T-helper 2 cell (primary cell): ENCODE measurements at places on chromosomes 1 and 21.

GRCh38 chr1:25813734-25814471, 5.9 kb upstream of the MTFR1L start:
- DNase-seq, result no peak

DNA sequence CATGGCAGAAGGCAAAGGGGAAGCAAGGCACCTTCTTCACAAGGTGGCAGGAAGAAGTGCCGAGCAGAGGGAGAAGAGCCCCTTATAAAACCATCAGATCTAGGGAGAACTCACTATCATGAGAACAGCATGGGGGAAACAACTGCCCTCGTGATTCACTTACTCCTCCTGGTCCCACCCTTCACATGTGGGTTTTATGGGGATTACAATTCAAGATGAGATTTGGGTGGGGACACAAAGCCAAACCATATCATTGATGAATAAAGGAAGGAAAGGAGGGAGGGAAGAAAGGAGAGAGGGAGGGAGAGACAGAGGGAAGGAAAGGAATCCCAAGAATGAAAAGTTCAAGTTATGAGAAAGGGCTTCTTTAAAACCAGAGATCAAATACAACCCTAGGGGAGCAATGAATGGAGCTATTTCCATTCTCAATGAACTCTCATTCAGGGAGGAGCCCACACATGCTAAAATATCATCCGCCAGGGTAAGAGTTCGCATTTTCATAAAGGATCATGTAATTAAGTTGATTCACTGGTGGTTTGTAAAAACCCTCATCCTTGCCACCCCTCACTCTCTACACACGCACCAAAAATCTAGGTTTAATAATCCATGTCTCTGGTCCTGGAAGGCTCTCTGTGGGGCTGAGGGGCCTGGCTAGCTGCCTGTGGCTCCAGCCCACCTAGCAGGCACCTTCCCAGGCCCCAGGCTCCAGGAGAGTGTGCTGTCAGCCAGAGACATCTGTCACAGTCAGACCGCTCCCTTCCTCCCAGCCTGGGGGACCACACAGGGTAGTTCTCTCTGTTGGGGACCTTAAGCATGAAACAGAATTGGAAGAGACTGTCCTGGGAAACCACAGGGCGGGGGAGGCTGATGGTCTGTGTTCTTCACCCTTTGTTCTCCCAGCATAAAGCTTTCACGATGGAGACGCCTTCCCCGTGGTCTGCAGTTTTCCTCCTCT, 94.0 kb downstream of the CCDC185 start:
- no peak for DNase-seq

DNA sequence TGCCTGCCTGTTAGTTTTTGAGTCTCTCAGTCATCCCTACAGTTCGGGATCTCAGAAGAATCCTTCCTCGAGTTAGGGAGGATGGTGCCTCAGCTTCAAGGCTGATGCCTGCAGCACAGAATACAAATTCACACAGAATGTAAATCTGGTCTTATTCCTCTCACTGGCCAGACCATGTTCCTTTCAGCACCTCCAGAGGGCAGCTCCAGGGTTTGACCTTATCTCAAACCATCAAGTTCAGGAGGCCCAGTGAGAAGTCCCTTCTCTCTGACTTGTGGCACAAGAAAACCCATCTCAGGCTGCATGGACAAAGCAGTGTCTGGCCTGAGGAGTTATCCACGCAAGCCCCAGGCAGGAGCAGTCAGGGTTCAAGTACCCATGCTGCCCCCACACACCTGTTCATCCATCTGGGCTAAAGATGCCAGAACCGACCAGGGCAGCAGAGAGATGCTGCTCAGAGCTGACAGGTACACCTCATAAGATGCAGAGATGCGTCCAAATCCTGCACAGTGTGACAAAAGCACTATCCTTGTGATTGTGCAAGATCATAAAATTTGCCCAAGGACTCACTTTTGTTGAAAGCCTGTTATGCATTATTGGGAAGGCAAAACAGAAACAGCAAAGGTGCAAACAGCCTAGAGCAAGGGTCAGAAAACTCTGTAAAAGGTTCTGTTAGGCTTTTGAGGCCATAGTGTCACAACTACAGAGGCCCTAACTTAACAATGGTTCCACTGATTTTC, 49.8 kb downstream of the BCAR3 start:
- DNase-seq, result no peak

DNA sequence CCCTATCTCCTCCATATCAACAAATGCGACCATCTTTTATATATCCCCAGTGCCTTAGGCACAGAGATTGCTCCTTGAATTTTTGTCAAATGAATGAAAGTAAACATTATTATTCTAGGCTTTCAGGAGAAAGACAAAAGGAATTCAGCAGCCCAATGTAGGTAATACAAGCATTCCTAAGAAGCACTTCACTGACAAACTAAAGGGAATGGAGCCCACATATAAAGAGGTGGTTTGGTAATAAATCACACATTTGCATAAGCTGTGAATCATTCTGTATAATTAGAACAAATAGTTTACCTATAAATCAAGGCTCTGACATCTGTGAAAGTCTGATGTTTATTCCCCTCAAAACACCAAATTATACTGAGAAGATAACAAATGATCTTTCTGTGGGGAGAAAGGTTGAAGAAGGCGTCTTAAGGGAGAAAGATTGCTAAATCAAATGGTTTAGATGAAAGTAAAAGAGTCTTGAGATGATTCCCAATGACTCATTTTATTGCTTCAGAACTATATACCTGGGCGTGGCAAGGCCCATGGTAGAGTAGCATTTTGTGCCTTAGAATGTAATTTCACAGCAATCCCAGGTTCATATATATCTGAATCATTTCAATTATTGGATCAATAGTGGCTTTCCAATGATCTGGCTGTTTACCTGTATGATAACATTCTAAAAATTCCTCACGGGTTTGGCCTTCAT, 558.1 kb downstream of the AGBL4 start:
- no peak for DNase-seq

- peak; percentile 90 for DNase-seq
Measured at GRCh38 chr1:16217061-16217785, 4.8 kb upstream of the ARHGEF19 start.

GRCh38 chr1:209207701-209208286, 375.7 kb upstream of the CAMK1G start:
- DNase-seq, result no peak

DNA sequence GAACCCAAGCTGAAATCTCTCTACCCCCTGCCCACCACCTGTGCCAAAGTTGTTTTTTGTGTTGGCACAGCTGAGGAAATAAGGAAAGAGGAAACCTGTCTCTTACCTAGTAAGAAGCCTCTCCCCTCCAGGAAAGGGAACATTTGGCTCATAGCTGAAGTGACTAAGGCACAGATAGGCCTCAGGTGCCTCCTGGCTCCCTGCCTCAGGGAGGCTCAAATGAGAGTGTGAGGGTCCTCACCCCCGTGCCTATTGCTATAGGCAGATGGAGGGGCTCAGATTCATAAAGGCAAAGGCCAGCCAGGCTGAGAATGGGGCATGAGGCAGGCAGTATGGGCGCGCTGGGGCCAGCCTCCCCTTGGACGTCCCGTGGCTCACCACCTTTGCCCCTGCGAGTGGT, 7.4 kb downstream of the SLC30A2 start:
- no peak for DNase-seq

GRCh38 chr21:45460611-45461368, 55.8 kb downstream of the COL18A1 start:
- no peak for DNase-seq

DNA sequence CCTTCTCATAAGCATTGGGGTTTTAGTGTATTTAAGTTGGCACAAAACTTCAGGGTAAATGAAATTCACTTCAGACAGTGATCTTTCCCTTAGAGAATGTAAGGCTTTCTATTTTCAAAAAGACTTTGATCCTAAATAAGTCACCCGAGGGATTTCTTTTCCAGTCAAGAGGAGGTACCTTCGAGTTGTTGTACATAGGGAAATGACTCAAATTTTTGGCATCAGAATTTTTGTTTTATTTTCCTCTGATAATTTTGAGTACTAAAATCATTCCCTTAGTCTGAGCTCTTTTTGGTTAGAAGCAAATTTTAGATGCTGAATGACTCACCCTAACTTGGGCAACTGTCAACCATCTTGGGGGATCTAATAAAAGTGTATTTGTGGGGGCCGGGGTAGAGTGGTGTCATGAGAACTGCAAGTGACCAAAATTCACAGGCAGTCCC, 193.9 kb downstream of the DHRS3 start:
- DNase-seq, result no peak

DNA sequence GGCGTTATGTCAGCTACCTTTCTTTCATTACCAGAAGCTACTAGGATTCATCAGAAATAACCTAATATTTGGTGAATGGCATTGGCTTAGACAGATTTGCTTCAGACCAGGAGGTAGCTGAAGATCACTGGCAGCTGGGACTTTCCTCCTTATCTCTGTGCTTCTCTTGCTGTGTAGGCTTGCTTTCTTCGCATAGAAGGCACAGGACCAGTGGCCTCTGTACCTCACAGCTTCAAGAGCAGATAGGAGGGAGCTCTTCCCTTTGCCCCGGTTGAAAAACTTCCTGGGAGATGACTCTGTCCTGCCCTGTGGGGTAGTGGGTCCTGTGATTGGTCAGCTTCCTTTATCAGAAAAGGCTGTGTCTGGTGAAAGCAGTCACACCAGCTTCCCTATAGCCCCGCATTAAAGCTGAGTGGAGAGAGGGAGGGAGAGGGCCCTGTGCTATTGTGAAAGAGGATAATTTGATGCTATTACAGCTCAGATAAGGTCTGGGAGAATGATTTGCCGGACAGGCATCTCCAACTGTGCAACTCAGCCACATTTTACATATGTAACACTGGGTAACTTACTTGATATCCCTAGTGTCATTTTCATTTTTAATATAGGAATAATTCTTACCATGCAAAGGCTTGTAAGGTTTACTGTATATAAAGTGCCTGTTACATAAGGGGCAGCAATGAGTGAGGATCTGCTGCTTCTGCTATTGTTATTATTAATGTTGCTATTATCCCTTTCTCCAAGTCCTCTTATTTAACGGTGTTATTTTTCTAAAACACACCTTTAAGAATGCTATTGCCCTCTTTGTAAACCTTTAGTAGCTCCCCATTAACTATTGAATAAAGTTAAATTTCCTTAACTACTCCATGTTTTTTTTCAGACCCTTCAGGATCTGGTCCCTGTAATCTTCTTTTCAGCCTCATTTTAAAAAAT, 31.6 kb downstream of the OSBPL9 start:
- no peak for DNase-seq

DNA sequence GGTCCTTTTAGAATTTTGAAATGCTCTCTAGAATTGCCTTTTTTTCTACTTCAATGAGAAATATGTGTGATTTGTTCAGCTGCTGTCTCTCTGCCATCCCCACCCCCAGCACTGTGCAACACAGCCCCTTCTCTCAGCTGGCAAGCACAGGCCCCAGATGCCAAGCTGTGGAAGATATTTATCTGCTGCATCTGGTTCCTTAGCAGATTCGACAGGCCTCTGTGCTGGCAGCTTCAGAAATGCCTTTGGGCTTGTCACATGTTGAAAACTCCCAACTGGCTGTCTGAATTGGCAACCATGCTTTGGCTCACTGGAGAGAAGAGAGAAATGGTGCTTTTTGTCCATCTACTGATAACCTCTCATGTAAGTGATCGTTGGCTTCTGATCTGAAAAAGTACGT, 206.7 kb upstream of the C1orf87 start:
- no peak for DNase-seq

- peak; percentile 75 for DNase-seq
Measured at GRCh38 chr1:5915587-5916571, 76.3 kb downstream of the NPHP4 start.

DNA sequence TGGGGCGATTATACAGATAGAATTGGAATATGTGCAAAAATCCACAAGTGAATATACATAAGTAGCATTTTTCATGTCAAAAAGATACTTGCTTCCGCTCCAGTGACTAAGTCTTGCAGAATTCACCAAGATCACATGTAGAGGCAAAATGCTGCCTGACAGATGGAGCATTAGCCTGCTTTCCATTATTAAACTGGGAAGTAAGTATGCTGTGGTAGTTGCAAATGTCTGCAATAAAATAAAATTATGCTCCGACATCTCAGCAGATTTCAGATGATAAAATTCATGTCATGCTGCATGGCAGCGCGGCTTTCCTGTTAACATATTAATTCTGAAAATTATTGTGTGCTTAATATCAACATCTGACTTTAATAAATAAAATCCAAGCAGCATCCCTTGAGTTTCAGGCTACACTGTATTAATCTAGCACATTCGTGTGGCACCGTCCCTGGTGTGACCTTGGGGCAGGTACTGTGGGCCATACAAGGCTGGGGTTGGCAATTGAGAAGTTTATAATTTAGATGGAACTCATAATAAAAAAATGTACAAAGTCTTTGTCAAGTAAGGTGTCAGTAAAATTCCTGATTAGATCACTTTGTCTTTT, 366.4 kb upstream of the ZP4 start:
- no peak for DNase-seq

- no peak for DNase-seq
Measured at GRCh38 chr1:155944444-155944799, 3.0 kb downstream of the RXFP4 start.

GRCh38 chr1:98369463-98369862, 292.1 kb upstream of the SNX7 start:
- DNase-seq, result no peak

GRCh38 chr1:160761886-160762285, 22.8 kb downstream of the SLAMF7 start:
- no peak for DNase-seq

- DNase-seq, result no peak
Measured at GRCh38 chr1:54301497-54301896, 101.5 kb downstream of the MRPL37 start.

DNA sequence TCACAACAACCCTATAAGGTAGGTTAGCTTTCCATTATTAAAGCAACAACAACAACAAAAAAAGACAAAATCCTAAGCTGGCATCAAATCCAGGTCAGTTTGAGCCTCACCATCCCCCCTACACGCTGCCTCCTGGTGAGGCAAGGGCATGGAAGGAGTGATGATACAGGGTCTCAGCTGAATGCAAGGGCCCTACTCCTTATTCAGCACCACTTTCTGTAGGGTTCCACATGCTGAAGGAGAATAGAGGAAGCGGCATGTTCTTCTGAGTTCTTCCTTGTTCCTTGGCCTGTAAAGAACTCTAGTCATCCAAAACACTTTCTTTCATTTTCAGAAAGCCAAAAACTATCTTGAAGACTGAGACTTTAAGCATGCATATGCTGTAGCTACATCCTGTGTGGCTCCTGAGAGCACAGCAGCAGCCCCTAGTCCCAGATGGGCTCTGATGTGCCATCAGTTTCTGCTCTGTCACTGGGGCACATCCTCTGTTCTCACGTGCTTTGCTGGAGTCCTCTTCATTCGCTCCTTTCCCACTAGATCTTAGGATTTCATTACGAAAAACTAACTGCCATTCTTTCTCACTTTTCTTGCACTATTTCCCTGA, 6.2 kb downstream of the ILDR2 start:
- no peak for DNase-seq

DNA sequence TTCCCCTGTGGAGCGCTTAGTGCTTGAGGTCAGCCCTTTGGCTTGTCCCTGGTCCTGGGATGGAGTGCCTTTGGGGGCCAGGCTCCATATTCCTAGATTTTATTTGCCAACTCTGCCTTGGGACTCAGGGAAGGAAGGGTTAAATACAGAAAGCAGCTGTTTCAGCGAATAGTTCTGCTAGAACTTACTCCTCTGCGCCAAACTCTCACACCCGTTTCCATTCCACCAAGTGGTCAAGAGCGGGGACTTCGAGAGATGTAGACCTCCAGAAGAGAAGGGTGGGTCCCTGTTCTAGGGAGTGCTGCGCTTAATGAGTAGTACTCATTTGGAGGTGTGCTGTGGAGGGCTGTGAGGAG, 704 bp upstream of the TOMM40L start:
- DNase-seq, result no peak

GRCh38 chr1:5220821-5221220, 566.4 kb downstream of the AJAP1 start:
- DNase-seq, result no peak

GRCh38 chr1:239126884-239127283, 259.5 kb upstream of the CHRM3 start:
- no peak for DNase-seq
